ENCODE measurements at places on chromosomes 5 and 9.

DNA sequence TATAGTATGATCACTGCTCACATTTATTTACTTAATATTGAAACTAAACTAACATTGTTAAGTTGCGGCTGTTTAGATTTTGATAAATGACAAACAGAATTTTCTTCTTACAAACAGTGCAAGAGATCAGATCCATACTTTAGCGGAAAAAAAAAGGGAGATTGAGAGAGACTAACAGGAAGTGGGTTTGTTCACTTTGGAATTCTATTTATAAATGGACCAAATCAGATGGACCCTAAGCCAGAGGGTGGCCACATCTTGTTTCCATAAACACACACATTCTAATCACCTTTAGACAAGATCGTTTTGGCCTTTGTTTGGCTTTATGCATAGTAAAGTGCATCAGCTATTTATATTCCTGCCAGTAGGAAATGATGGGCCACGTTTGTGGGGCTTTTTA, 381.4 kb upstream of the CD180 start:
- DNase-seq = no peak

DNA sequence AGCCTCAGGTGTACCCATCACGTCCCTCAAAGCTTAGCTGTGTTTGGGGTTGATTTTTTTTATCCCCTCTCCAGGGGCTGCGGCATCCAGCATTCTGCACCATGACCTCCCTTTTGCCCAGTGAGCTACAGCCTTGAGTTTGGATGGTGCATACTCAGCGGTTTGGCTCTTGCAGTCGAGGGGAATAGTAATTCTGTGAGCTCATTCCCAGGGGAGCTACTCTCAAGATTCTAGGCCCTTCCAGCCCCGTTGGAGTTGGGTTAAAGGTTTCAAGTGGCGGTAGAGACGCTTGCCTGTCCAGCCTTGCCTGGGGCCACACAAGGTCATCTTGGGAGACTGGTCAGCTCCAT, 102.2 kb upstream of the SPRY4 start:
- no peak for DNase-seq

- DNase-seq = no peak
These were observed 3.2 kb downstream of the IRX2 start for GRCh38 chr5:2748179-2748860.

GRCh38 chr9:37198039-37198729, 77.8 kb downstream of the ZCCHC7 start:
- DNase-seq = no peak

GRCh38 chr5:142320430-142320738, 4.4 kb downstream of the SPRY4 start:
- no peak for DNase-seq

DNA sequence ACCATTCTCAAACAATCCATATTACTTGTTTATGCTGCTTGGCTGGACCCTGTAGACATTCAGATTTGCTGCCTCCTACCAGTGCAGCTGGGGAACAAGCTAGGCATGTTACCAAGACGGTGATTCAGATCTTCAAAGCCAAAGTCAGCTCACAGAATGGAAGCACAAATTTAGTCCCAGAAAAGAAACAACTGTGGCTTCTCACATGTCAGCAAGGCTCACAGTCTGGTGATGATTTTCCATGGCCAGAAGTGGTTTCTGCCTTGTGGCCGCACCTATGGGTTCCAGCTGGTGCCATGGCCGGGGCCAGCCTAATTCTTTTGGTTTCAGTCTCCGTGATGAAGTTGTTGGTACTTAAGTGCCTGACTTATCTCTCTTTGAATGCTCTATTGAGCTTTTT, 182.2 kb downstream of the TMC1 start:
- no peak for DNase-seq

GRCh38 chr5:135214897-135215616, 181.0 kb upstream of the PITX1 start:
- peak; percentile 16 for DNase-seq

GRCh38 chr9:20309124-20309523, 313.2 kb downstream of the MLLT3 start:
- no peak for DNase-seq

GRCh38 chr5:1153428-1153827, 41.6 kb upstream of the SLC12A7 start:
- no peak for DNase-seq

DNA sequence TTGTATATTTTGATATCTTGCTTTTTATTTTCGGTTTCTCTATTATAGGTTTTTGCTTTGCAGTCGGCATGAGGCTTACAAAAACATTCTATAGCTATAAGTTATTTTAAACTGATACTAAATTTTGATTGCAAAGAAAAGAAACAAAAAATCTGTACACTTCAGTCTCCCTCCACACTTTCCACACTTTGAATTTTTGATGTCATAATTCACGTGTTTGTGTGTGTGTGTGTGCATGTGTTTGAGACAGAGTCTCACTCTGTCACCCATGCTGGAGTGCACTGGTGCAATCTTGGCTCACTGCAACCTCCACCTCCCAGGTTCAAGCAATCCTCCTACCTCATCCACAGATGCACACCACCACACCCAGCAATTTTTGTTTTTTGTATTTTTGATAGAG, 124.9 kb downstream of the MRPS30 start:
- DNase-seq = no peak

- no peak for DNase-seq
These were observed 15.1 kb downstream of the GRAMD2B start for GRCh38 chr5:126438267-126438666.

DNA sequence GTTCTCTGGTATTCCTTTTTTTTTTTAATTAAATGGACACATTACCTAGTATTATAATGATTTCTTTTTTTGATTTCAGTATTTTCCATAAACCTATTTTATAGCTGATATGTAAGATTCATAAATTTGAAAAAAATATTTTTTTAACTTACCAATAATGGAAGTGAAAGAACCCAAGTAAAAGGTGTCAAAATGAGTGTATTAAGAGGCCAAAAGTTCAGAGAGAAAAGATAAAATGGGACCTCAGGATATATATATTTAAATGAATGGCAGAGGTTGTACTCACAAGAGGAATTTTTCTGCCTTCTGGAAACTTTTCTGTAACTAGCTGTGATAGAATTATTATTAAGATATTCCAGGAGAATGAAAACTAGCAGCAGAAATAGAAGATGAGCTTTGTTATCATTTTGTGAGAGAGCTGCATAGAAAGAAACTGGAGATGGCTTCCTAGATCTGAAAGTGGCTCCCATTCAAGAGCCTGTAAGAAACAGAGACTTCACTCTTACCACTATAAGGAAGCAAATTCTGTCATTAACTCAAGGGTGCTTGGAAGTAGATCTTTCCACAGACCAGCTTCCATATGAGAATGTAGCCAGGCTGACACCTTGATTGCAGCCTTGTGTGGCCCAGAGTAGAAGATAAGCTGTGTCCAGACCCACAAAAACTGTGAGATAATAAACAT, 91.7 kb downstream of the MRPS30 start:
- no peak for DNase-seq

- no peak for DNase-seq
These were observed 137.8 kb downstream of the SEMA6A start for GRCh38 chr5:116436674-116437350.

DNA sequence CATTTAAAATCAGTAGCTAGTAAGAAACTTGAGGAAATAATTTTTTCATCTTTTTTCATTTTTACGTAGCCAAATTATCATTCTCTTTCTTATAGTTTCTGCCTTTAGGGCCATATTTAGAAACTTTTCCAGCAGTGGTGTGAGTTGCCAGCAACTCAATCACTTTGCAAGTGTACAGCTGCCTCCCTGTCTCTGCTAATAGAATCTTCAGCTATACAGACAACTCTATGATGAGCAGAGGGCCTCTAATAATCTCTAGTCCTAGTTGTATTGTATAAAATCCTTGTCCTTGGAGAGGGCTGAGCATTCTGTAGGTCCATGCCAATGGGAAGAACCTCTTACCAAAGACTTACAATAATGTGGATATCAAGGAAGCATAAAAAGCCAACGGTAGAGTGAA, 11.5 kb upstream of the SHOC1 start:
- no peak for DNase-seq

DNA sequence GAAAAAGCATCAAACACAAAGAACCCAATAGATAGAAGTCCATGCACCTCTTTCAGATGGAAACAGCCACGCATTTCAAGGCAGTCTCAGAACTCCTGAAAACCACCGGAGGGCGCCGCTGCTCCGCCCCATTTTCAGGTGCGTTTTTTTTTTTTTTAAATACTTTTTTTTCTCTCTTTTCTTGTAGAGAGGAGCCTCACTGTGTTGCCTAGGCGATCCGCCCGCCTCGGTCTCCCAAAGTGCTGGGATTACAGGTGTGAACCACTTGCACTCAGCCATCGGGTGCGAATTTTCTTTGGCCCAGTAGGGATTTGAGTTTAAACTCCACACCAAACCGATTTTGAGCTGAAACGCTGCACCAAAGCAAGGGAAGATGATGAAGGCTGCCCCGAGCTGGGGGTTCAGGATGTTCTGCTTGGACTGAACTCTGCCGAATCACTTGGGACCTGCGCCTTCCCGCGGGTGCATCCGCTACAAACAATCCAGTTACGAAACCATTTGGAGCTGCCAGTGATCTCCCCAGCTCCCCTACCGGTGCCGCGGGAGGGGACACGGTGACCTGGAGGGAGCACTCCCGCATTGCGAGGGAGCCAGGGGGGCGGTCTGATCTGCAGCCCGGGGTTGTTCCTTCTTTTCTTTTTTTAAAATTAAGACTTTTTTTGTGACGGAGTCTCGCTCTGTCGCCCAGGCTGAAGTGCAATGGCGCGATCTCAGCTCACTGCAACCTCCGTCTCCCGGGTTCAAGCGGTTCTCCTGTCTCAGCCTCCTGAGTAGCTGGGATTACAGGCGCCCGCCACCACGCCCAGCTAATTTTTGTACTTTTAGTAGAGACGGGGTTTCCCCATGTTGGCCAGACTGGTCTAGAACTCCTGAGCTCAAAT, 1.4 kb downstream of the PTGR1 start:
- peak; percentile 85 for DNase-seq

- no peak for DNase-seq
These were observed 50.2 kb upstream of the CAST start for GRCh38 chr5:96611946-96612345.

DNA sequence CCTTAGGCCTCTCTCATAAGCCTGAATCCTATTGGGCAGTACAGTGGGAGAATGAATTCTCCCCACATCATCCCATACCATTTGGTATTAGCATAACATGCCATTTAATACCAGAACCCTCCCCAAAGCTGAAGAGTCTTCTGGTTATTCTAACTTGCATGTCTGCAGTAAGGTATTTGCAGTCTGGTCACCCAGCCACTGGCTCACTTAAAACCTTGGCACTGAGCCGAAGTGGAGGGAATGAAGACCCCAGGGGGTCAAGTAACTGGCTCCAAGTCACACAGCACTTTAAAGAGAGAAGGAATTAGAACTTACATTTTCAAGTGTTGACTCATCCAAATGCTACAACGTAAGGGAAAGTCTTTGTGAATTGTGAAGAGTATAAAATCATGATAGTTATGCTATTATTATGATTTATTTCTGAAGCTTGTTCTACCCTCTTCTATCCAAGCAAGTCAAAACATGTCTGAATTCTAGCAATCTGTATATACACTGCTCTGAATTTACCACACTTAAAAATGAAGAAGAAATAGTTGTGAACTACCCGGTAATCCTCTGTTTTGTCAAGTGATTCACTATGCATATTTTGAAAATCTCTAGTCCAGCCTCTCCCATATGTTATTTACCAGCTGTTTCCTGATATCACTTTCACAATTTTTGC, 28.5 kb downstream of the GLRA1 start:
- DNase-seq = no peak

DNA sequence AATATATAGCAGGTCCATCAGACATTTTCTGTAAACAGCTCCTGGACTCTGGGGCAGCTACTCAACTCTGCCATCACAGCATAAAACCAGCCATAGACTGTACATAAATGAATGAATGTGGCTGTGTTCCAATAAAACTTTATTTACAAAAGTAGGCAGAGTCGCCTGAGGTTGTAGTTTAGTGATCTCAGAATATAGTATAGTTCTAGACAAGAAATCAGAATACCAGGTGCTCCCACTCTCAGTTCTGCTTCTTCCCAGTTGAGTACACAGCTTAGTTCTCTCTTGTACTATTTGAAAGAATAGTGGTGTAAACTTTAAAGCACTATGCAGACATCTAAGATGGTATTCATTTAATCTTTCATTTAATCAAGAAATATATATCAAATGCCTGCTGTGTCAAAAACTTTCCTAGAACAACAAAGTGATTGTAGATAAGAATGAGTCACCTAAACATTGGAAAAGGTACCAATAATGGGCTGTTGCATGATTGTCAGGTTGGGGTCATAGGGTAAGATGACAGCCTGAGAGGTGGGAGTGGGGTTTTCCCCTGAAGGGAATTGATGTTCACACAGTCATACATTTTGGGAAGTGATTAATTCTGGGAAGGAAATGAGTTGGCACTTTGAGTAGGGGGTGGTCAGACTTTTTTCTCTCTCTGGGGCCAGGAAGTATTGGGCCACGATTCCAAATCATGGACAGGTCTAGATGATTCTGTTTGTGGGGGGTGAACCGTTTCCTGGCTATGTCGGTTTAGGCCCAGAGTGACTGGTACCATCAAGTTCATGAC, 37.0 kb downstream of the TNFSF8 start:
- DNase-seq = no peak

GRCh38 chr5:23627976-23628375, 120.6 kb downstream of the PRDM9 start:
- no peak for DNase-seq

DNA sequence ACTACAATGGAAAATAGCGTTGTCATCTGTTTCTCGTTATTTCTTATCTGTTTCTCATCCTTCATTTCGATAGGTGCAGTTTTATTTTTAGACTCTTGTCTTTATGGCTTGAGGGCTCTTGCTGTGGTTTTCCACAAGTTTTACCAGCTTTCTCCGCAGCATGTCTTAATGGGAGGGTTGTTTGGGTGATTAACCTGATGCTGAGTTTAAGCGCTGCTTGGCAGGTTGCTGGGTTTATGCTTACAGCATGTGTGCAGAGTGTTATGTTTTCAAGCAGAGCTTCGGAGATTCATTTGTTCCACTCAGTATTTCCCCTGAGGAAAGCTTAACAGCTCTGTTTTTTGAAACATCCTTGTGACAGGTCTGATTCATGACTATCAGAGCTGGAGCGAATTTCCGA, 154.0 kb downstream of the SLC12A2 start:
- no peak for DNase-seq

- peak; percentile 57 for DNase-seq
These were observed 30.7 kb downstream of the TRIP13 start for GRCh38 chr5:923281-923873.

GRCh38 chr9:33676746-33677505, 118.4 kb upstream of the PRSS3 start:
- DNase-seq = peak; percentile 68

- DNase-seq = no peak
These were observed 27.3 kb downstream of the ANP32B start for GRCh38 chr9:98010445-98010844.

GRCh38 chr9:129836311-129837007, 1.2 kb downstream of the USP20 start:
- no peak for DNase-seq

DNA sequence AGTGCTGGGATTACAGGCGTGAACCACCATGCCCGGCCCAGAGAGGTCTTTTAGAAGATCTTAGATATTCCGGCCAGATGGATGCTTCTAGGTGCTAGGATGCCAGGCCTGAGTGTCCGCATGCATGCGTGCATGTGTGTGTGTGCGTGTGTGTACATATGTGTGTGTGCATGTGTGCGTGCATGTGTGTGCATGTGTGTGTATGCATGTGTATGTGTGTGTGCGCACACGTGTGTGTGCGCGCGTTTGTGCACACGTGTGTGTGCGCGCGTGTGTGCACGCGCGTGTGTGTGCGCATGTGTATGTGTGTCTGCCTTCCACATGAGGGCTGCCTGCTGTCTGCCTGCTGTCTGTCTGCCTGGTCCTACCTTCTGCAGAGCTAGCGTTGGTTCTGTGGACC, 88.0 kb upstream of the FCN2 start:
- no peak for DNase-seq

Data from head of caudate nucleus (tissue), 42 donors.